ENCODE measurements at places on chromosomes 3 and 15.

- no peak for DNase-seq
Measured at GRCh38 chr3:153244961-153245360, 82.9 kb downstream of the RAP2B start.

DNA sequence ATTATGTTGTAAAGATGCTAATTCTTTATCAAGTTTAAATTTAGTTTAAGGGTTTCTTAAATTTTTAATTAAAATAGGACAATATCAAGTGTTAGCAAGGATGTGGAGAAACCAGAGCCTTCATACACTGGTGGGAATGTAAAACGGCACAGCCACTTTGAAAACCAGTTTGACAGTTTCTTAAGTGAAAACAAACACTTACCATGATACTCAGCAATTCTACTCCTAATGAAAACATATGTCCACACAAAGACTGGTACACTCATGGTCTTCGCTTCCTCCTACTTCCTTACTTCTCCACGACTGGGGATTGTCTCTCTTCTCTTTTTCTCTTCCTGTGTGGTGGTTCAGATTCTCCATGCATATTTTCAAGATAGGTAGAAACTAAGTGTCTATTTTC, 9.2 kb downstream of the SKIC8 start:
- DNase-seq, result no peak

DNA sequence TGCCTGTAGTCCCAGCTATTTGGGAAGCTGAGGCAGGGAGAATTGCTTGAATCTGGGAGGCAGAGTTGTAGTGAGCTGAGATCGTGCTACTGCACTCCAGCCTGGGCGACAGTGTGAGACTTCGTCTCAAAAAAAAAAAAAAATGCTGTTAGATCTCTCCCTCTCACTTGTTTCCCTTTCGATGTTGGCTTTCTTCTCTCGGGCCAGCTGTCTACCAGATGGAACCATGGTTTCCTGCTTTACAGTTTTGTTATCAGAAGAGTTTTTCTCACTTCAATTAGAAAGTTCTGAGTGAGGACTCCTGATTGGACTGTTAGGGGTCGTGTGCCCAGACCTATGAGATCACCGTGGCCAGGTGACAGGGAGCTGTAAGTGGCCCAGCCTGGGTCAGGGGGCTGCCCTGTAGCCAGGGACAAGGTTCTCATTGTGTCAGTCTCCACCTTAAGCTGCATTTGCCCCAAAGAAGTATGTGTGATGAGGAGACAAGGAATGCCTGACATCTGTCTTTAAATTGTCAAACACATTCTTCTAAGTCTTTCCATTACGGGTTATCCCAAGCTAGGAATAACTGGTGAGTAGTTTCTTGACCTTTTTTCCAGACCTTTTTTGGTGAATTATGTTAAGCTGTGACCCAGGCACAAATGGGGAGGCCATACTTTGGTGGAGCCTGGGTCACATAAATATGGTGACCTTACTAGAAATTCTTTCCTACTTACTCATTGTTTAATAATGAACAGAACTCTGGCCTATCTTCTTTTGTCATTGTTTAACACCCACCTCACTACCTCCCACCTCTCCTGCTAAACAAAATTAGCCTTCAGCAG, 25.2 kb downstream of the SNAPC5 start:
- no peak for DNase-seq

- DNase-seq, result no peak
Measured at GRCh38 chr15:34275721-34276120, 50.9 kb downstream of the EMC4 start.

DNA sequence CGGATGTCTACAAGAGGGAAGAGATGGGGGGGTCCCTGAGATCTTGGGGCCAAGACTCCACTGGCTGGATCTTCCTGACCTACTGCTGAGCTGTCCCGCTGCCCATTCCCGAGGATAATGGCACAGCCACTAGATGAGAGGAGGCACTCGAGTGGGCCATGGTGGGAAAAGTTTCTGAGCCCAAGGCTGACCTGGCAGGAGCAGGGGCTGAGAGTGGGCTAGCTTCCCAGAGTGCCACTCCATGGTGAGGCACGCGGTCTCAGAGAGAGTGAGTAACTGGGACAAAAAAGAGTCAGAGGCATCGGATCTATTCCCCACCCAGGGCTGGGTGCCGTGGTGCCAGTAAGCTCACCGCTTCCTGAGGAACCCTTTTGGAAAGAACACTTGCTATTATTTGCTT, 10.9 kb downstream of the SLC51B start:
- no peak for DNase-seq

GRCh38 chr3:51908026-51908425, 4.9 kb upstream of the IQCF1 start:
- no peak for DNase-seq

Measured in stimulated activated CD8-positive, alpha-beta memory T cell treated with anti-CD3 and anti-CD28 coated beads, Interleukin-7, amount 100 ng/mL, for 1 hour (primary cell).